Psoas muscle (tissue), 8 donors: ENCODE measurements at places on chromosomes 12 and 14. TPM values are rescaled to one million over a fixed set of nuclear protein-coding genes. Genes with fewer than 3 reads are reported as not detected.

C1QL4 gene
- not detected for polyA plus RNA-seq

SNRPF gene
- polyA plus RNA-seq = 24.2 TPM

SMOC1 gene
- 10.1 TPM for polyA plus RNA-seq

LHX5 gene
- polyA plus RNA-seq = not detected

PLA2G1B gene
- 0.81 TPM for polyA plus RNA-seq

BCL7A gene
- 8.1 TPM for polyA plus RNA-seq

NAV3 gene
- 0.61 TPM for polyA plus RNA-seq

SPTB gene
- polyA plus RNA-seq = 153 TPM

PLEK2 gene
- polyA plus RNA-seq = not detected

CCDC88C gene
- 0.49 TPM for polyA plus RNA-seq

BCAT1 gene
- polyA plus RNA-seq = 1.2 TPM

NRXN3 gene
- 0.06 TPM for polyA plus RNA-seq

BIN2 gene
- 0.37 TPM for polyA plus RNA-seq

TAS2R14 gene
- 0.66 TPM for polyA plus RNA-seq

SRGAP1 gene
- polyA plus RNA-seq = 0.48 TPM

NRIP2 gene
- polyA plus RNA-seq = 1.0 TPM

FAM181A gene
- 0.14 TPM for polyA plus RNA-seq

SNX6 gene
- polyA plus RNA-seq = 66.2 TPM
